Vagina (tissue), 2 donors: ENCODE measurements at places on chromosomes 6 and 20.

DNA sequence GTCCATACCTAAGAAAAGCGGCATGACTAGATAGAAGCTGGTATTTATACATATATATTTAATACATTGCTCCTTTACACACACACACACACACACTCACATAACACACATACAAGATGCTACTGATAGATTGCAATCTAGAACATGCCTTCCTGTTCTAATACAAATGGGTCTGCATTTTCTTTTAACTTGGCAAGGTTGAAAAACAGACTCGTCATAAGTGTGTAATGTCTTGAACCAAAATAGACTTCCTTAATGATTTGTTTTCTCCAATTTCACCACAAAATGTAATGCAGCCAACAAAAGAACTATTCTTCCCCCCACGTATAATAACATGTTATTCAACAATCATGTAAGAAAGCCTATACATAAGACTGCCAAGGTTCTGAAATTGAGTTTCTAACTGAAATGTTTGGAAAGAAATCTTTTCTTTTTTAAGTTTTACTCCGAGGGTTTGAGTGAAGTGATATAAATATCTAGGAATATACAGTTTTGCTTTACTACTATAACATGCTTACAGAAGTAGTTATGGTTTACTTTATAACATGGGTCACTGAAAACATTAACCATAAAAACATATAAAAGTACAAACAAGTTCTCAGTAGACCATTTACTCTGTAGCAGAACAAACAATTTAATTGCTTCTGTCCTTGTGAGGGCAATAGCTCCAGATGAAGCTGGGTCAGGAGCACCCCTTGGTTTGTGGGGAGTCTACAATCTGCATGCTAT, 207.5 kb downstream of the FOXC1 start:
- H3K27ac ChIP-seq: no peak overlapping the region
- no peaks in the 10 kb centered on the region for H3K27me3 ChIP-seq
- H3K4me1 ChIP-seq: peaks cover 10% of the 10 kb centered on the region
- no peak overlapping the region for H3K4me3 ChIP-seq

DNA sequence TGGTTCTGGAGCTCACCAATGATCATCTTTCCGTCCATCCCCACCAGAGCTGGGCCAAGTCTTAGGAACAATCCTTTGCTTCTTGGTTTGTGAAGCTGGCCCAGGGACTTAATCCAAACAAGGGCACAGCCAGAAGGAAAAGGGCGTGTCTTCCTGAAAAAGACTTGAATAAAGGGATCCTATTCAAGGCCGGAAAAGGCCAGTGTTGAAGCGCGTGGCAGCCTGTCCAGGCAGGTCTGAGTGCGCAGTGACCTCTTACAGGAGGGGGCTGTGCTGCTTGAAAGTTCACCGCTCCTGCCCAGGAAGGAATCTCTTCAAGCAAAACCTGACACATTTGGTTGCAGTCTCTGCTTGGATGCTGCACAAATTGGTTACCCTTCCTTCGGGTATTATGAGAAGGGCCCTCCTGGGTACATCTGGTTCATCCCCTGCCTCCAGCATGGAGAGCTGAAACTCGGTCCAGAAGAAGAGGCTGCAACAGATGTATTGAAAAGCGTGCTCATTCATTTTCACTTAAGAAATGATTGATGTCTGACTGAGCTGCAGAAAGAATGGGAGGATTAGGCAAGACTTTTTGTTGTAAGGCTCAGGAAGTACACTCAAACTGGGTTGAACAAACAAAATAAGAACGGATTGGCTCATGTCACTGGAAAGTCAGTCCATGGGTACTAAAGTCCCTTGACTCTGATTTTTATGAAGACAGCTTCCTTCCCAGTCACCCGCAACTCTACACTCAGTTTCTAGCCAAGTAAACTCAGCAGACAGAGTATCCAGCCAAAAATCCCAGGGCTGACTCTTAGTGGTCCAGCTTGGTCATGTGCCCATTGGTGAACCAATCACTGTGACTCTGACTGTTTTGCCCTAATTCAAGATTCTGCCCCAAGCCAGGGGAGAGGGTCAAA, 136.3 kb downstream of the TFAP2C start:
- no peak overlapping the region for H3K4me3 ChIP-seq
- H3K4me1 ChIP-seq: no peaks in the 10 kb centered on the region
- H3K27ac ChIP-seq: no peak overlapping the region
- no peak for DNase-seq
- no peaks in the 10 kb centered on the region for H3K27me3 ChIP-seq
- no peaks in the 10 kb centered on the region for H3K36me3 ChIP-seq

- H3K27ac ChIP-seq: peak overlapping the region; percentile 63
- H3K36me3 ChIP-seq: no peaks in the 10 kb centered on the region
- no peak for DNase-seq
- peaks cover 48% of the 10 kb centered on the region for H3K4me1 ChIP-seq
Observed at GRCh38 chr6:2855061-2855519, 13.4 kb upstream of the SERPINB1 start.

DNA sequence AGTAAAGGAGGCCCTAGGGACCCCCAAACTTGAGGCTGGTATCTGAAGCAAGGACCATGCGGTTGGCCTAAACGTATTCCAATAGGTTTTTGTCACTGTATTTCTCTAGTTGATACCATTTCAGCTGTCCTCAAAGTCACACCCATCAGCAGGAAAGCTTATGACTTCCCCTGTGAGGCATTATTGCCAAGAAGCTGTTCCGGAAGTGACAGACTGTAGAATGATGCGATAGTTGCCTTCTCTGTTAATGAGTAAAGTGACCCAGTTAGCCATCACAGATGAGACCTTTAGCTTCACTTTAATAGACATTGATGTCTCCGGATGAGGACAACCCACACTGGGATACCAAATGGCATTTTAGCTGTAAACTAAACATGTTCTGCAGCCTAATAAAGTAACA, 147.9 kb downstream of the RNGTT start:
- no peak overlapping the region for H3K27ac ChIP-seq
- H3K4me3 ChIP-seq: no peak overlapping the region
- no peaks in the 10 kb centered on the region for H3K36me3 ChIP-seq
- no peaks in the 10 kb centered on the region for H3K4me1 ChIP-seq
- H3K27me3 ChIP-seq: no peaks in the 10 kb centered on the region
